ENCODE measurements at places on chromosomes 12 and 14.
A peak's percentile ranks its signal among the peaks of the same experiment; 100 is the strongest.

DNA sequence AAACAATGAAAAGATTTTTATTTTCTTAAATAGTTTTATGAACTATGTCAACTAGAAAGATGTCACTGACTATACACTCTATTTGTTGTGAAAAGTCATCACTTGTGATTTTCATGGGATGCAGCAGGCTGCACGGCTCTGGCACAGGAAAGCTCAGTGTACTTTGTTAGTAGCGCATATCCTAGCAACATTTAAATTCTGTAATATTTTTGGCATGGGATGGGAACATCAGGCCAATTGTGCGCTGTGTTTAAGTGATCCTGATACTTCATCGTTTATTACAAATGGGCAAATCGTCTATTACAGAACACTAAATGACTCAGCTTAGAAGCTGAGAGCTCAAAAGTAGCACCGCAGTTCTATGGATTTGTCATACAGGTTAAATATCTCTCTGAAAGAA, 60.7 kb upstream of the SAV1 start:
- no peak for DNase-seq

DNA sequence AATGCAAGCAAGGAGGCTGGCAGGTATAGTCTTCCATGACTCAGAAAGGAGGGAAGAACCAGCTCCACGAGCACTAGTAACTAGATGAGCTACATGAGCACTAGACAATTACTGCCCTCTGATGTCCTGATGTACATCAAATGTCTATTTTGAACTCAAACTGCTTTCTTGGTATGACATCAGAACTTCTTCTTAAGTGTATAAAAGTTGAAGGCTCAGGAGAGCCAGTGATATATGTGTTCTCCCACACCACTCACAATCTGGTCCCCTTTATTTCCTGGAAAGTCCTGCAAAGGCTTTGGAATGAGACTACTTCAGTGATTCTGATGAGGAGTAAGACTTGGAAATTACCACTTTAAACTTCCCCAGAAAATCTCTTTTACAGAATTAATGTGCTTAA, 18.5 kb upstream of the DHRS7 start:
- no peak for DNase-seq

DNA sequence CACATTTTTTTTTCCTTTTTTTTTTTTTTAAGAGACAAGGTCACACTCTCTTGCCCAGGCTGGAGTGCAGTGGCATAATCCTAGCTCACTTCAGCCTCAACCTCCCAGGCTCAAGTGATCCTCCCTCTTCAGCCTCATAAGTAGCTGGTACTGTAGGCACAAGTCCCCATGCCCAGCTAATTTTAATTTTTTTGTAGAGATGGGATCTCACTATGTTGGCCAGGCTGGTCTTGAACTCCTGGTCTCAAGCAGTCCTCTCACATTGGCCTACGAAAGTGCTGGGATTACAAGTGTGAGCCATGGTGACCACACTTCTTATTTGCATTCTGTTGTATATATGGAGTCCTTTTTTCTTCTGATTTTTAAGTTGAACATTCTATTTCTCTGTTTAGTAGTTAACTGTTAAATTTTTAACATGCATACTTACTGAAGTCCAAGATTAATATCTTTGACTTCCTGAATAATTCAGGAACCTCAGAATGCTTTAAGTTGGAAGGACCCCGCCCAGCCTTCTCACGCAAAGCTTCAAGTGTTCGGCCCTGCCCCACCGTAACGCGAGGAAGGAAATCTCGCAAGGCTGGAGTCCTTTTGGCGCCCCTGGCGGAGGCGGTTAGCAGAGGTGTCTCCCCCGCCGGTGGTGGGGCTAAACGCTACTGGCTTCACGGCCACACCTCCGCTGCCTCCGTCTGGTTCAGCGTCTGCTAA, 21.6 kb downstream of the SPATS2 start:
- DNase-seq: no peak

DNA sequence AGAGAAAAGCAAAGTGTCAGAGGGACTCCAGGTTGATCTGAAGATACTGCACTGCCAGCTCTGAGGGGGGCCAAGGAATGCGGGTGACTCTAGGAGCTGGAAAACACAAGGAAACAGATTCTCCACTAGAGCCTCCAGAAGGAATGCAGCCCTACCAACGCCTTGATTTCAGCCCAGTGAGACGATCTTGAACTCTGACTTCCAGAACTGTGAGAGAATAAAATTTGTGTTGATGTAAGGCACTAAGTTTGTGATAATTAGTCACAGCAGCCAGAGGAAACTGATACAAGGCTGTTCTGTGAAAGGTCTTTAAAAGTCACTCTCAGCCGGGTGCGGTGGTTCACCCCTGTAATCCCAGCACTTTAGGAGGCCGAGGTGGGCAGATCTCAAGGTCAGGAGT, 34.2 kb downstream of the CKAP4 start:
- DNase-seq: no peak

DNA sequence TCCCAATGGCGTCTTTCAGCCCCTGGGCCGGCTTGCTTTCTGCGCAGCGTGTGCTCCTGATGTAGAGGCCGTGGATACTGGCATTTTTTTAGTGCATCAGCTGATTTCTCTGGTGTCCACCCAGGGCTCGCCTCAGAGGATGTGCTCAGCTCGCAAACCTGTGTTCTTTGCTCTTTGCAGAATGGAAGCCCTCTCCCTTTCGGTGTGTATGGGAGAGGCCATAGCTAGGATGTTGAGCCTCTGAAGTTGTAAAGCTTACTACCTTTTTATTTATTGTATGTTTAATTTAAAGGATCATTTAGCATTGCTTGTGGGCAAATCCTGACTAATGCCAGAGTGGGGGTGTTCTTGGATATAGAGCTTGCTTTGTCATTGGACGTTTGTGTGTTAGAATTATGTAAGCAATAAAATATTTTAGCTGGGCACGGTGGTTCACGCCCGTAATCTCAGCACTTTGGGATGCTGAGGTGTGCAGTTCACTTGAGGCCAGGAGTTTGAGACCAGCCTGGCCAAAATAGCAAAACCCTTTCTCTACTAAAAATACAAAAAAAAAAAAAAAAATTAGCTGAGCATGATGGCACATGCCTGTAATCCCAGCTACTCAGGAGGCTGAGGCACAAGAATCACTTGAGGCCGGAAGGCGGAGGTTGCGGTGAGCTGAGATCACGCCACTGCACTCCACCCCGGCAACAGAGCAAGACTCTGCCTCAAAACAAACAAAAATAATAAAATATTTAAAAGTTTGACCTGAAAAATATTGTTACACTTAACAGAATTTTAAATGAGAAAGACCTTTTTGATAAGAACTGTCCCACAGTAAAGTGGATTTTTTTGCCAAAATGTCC, 52.6 kb upstream of the MMP17 start:
- DNase-seq: no peak

- DNase-seq: no peak
Measured at GRCh38 chr12:32585680-32586079, 93.4 kb upstream of the DNM1L start.

- DNase-seq: no peak
Measured at GRCh38 chr12:29082522-29082921, 66.6 kb upstream of the FAR2 start.

- no peak for DNase-seq
Measured at GRCh38 chr12:19972325-19973288, 395.7 kb upstream of the PDE3A start.

DNA sequence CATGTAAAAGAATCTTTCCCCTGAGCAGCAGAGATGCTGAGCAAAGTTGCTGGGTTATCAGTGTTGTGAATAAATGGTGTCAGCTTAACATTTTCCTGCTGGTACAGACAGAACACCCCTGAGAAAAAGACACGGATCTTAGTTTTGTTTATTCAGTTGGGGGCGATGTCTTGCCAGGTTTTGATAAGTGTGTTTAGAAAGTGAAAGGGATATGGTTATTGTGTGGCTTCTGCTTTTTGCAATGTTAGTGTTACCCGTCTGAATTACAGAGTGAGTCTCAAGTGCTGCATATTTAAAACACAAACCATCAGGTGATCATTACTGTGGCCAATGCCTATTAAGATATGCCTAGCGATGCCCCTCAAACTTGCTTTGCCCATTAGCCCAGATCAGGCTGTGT, 864.6 kb upstream of the SEL1L start:
- no peak for DNase-seq

GRCh38 chr12:94158666-94159065, 10.3 kb downstream of the PLXNC1 start:
- no peak for DNase-seq

DNA sequence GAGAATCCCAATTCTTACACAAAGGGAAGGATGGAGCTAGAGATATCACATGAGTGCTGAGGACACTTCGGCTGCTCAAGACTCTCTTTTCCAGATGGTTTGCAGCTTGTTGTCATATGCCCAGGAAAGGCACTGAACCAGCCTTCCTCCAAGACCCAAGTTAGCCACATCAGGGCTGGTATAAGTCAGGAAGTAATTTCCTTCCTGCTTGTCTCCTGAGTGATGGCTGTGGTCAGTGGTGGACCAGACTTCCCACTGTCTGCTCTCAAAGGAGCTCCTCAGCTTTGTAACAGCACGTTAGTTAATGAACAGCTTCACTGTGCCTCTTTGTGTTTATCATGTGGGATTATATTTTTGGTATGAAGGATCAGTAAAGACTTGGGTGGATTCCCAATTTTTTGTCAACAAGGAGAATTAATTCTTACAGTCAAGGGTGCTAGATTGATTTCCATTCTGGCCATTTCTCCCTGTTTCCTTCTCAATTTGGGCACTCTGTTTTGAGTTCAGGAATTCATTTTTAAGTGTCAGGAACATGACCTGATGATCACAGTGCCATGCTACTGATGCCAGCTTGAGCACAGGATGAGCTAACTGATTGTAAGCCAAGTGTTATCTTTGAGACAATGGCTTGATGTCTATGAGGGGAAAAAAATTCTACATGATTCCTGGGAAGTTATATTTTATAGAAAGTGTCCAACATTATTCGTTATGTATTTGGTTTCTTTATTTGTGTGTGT, 145.8 kb downstream of the GCH1 start:
- DNase-seq: no peak

GRCh38 chr14:101623685-101624444, 62.6 kb downstream of the DIO3 start:
- no peak for DNase-seq

DNA sequence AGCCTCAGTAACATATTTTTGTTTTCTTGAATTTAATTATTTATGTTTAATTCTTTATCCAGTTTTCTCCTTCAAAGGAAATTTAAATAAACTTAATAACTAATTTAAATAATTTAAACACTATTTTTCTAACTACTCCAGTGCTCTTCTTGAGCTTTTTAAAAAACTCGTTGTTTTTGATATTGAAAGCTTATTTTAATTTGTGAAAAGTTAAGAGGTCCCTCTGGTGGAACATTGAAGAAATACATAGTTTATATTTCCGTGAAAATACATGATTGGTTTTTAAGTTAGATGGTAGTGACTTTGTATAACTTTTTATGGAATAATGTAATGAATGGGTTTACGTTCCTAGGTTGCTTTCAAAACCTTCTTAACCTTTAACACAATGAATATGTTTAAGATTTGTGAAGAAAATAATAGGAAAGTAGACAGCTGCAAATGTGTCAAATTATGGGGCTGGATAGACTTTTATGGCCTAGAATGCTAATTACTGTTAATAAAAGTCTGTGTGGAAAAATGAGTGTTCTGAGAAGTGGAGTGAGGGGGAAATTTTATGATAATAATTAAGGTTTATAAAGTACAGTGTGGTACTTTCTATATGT, 45.9 kb upstream of the MSRB3 start:
- no peak for DNase-seq

GRCh38 chr12:105205322-105206048, 30.5 kb downstream of the APPL2 start:
- DNase-seq: no peak

DNA sequence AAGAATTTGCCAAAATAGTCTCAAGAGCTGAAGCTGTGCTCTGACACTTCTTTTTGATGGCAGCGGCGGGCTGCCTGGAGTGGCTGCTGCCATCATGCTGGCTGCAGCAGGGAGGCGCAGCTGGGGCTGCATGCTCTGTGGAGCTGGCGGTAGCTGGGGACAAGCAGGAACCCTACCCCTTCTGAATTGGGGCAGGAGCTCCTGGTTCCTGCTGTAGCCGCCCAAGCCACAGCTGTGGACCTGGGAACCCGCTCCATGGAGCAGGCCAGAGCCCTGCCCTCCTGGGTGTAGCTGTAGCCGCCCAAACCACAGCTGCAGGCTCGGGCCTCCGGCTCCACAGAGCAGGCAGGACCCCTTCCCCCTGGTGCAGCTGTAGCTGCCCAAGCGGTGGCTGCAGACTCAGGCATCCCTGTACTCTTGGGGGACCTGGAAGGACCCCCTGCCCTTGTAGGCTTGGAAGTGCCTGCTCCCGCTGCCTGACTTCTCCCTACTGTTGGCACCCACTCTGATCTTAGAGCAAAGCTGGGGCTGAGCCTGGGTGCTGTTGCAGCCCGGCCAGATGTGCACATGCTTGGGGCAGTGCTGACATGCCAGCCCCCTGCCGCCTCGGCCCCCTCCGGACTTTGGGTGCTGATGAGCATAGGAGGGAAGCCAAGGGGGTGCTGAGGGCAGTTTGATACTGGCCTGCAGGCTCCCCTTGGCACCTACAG, 33.3 kb downstream of the APAF1 start:
- no peak for DNase-seq

DNA sequence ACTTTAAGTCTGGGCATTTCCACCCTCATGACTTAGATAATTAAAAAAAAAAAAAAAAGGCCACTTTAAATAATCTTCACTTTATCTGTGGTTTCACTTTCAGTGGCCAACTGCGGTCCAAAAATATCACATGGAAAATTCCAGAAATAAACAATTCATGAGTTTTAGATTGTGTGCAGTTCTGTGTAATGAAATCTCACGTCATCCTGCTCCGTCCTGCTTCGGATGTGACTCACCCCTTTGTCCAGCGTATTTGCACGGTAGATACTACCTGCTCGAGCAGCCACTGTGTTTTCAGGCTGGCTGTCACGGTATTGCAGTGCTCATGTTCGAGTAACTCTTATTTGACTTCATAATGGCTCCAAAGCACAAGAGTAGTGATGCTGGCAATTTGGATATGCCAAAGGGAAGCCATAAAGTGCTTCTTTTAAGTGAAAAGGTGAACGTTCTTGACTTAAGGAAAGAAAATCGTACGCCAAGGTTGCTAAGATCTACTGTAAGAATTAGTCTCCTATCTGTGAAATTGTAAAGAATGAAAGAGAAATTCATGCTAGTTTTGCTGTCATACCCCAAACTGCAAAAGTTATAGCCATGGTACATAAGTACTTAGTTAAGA, 2.4 kb downstream of the E2F7 start:
- DNase-seq: no peak

GRCh38 chr12:26317942-26318575, 122.7 kb downstream of the SSPN start:
- peak; percentile 94 for DNase-seq

- no peak for DNase-seq
Measured at GRCh38 chr14:32710731-32711680, 227.7 kb upstream of the NPAS3 start.

GRCh38 chr12:16385782-16386646, 38.6 kb downstream of the MGST1 start:
- peak; percentile 10 for DNase-seq

DNA sequence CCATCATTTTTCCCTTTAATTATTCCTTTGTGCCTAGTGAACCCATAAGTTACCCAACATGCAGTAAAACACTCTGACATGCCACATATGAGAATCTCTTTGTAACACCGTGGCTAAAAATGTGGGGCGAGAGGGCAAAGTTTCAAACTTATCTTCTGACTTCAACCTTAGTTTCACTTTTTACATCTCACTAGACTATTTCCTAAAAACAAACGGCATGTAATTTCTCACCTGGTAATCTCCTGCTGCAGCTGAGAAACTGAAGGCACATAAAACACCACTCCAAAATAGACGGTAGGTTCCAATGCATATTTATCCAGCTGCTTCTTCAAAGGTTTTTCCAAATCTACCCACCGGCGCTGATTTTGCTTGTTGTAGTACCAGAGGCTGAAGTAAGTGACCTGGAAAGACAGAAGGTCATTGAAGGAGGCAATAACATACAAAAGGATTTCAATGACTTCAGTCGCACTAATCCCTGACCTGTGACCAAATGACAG, 37.9 kb downstream of the PTPN21 start:
- DNase-seq: no peak
